ENCODE measurements at places on chromosomes 6 and 20.
A peak's percentile ranks its signal among the peaks of the same experiment; 100 is the strongest.

GRCh38 chr20:48800177-48800576, 27.6 kb downstream of the PREX1 start:
- no peak for DNase-seq

DNA sequence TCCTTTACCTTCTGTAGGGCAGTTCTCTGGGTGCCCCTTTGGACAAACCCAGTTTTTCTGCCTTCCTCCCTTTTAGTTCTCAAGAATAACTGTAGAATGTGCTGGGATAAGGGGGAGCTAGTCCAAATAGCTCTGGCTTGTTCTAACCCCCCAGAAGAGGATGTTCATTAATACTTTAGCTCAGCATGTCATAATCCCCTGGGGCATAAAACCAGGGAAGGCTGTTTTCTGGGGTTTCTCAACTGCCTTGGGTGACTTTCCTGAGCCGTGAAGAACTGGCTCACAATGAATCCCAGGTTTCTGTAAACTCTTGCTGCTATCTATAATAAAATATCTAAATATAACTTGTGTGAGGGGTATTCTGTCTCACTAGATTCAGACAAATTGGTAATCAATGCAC, 44.5 kb upstream of the RNF217 start:
- no peak for DNase-seq

DNA sequence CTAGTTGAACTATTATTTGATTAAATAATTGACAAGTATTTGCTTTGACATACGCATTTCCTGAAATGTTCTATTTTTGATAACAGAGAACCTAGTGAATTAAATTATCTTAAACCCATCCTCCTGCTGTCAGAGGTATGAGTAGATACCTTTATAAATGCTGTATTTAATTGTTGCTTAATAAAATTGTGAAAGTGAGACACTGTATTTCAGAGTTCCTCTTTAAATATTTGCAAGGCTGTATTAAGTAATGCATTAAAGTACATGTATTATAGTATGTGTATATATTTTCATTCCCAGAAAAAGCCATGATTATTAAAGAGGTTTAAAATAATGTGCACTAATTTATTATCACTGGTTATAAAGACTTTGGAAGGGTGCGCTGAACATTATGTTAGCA, 483.8 kb downstream of the TFAP2B start:
- DNase-seq: no peak

DNA sequence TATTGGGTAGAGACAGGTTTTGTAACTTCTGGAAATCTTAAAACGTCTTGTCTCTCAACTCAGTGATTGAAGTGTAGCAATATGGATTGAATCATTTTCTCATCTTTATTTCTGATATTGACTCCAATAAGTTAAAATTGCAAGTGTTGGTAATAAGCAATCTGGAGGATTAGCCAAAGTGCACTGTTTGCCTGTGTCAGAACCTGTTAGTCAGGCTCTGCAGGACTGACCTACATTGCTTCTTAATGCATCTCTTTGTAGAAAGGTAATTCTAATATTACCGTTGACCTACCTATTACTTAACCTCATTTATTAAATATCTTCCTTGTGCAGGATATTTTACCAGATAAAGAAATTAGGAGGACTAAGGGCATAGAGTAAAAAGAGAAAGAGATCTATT, 484.0 kb upstream of the CITED2 start:
- no peak for DNase-seq

GRCh38 chr20:62466806-62467537, 8.8 kb downstream of the GATA5 start:
- DNase-seq: no peak

GRCh38 chr6:140068801-140069200, 694.4 kb upstream of the CITED2 start:
- DNase-seq: peak; percentile 86

GRCh38 chr6:164183556-164184123, 769.1 kb downstream of the QKI start:
- DNase-seq: no peak

DNA sequence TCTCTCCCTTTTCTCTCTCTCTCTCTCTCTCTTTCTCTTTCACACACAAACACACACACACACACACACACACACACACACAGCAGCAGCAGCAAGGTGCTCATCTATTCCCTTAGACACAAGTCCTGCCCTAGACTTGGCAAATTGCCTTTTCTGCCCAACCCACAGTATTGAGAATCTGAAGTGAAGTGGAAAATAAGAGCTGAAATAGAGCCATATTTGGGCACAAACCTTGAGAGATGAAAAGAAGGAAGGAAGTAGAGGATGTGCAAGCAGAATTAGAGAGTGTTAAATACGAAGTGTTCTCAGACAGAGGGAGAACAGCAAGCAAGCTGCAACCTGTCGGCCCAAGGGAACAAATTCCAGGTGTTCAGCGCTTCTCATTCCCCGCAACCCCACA, 557.5 kb upstream of the NOX3 start:
- DNase-seq: peak; percentile 8

DNA sequence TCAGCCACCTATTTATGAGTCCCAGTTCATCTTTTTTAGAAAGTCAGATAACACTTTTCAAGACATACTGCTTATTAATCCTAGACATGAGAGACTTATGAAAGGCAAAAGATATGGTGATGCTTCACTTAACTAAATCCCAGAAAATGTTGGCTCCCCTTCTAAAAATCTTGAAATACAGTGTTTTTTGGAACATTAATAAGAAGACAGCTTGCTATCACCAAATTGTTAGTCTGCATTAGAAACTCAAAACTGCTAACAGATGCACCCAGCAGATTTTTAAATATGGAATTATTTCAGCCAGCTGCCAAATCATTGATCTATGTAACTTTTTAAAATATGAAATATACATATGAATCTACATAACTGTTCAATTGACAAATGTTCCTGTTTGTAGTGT, 108.6 kb upstream of the TIAM2 start:
- DNase-seq: no peak

GRCh38 chr20:63319164-63320040, 26.4 kb downstream of the COL20A1 start:
- DNase-seq: no peak

DNA sequence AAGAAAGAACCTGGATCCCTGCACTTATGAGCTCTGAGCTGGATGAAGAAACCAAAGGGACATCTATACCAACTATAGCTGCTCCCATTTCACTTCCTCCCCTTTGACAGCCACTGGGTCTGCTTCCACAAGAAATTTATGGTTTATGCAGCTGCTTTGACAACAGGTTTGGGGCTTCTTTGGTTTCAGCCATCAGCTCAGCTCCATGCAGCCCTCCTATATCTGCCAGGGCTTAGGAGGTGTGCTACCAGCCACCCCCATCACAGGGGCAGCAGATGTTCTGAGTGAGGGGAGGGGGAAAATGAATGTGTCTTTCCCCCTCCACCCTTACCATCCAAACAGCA, 29.2 kb upstream of the PKHD1 start:
- no peak for DNase-seq

DNA sequence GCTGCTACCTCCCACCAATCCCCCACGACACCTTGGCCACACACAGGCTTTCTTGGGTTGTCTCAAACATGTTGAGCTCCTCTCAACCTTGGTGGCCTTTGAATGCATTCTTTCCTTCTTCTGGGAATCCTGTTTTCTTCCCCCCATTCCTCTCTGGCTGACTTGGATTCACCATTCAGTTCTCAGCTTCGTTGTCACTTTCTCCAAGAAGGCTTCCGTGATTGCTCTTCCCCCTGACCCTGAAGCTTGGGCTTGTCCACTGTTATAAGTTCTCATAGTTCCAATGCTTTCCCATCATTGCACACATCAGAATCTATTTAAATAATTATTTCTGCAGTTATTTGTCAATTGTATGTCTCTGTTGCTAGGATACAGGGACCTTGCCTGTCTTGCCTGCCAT, 64.2 kb downstream of the RBM38 start:
- no peak for DNase-seq

DNA sequence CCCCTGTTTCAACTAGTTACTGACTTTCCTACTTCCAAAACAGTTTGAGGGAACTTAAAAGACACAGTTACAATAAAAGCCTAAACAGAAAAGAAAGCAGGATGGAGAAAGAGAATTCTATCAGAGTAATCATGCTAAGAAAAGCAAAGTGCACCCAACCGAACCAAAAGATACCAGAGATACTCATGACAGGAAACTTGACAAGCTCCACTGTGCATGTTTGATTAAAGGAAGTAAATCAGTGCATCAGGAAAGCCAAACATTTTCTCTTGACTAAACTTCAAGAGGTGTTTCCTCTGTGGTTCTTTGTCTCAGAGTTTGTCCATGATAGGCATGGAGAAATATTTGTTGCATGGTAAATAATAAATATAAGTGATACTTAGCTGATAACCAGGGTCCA, 138.9 kb downstream of the PACRG start:
- no peak for DNase-seq

DNA sequence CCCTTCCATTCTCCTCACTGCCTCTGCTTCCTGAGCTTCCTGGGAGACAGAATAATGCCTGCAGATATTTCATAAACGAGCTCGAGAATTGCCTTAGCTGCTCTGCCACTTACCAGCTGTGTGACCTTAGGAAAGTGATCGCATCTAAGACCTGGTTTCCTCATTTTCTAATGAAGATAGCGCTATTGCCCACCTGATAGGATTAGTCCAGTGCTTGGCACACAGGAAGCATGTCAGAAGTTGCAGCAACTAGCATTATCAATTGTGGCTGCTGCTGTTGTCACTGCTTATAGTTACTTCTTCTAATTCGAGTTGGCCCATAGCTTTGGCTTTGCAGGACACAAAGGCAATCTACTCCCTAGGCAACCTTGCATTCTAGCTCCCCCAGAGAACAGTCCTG, 305.5 kb upstream of the SGK1 start:
- no peak for DNase-seq

- peak; percentile 71 for DNase-seq
Measured at GRCh38 chr20:49768204-49769047, 44.2 kb upstream of the SLC9A8 start.

DNA sequence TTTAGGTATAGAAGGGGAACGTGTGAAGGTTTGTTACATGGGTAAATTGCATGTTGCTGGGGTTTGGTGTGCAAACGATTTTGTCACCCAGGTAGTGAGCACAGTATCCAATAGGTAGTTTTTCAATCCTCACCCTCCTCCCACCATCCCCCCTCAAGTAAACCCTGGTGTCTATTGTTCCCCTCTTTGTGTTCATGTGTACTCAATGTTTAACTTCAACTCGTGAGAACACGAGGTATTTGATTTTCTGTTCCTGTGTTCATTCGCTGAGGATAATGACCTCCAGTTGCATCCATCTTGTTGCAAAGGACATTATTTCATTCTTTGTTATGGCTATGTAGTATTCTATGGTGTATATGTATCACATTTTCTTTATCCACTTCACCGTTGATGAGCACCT, 11.6 kb upstream of the VNN1 start:
- DNase-seq: no peak

DNA sequence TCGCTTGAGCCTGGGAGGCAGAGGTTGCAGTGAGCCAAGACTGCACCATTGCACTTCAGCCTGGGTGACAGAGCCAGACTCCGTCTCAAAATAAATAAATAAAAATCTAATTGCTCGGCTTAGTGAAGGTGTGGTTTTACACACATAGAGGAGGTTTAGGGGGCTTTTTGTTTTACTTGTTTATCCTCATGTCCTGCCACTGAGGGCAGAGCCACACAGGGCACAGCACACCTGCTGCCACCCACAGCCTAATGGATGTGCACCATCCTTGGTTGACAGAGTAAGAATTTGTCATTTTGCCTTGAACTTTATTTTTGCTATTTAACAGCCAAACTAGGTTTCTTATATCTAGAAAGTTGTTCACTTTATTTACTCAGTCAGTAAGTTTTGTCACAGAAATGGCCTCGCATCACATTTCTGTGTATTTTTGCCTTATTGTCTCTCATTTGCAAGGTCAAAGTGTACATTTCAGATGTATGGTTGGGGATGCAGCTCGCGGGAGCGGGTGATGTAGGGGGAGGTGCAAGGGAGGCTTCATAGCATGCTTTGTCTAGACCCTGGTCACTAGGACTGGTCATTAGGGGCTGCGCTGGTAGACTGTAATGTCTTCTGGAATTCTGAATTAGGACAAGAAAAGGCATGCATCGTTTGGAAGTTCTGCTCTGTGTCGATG, 67.8 kb upstream of the NAA20 start:
- DNase-seq: no peak

DNA sequence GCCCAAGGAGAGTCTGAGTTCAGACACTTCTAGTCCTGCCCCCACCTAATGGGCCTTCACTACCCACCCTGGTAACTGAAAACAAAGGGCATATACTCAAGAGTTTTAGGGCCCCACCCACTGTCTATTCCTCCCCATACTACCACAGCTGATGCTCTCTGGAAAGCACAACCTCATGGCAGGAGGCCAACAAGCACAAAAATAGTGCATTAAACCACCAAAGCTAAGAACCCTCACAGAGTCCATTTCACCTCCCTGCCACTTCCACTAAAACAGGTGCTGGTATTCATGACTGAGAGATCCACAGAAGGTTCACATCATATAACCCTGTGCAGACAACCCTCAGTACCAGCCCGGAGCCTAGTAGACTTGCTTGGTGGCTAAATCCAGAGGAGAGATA, 132.1 kb upstream of the ADGRB3 start:
- no peak for DNase-seq

- no peak for DNase-seq
Measured at GRCh38 chr6:51218181-51218580, 399.5 kb downstream of the TFAP2B start.

DNA sequence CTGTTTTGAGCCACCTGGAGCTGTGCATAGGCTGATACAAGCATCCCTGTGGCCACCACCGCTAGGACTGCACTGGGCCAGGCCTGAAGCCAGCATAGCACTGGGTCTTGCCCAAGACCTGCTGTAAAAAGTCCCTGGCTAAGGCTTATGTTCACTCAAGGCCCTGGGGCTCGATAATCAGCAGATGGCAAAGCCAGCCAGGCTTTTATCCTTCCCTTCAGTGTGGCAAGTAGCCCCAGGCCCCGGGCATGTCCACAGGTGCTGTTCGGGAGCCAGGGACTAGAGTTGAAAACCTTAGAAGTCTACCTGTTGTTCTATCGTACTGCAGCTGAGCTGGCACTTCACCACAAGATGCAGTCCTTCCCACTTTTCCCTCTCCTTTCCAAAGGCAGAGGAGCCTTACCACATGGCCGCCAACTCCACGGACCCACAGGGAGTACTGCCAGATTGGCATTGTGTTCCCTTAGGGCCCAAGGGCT, 226.4 kb upstream of the ZNF217 start:
- DNase-seq: no peak

DNA sequence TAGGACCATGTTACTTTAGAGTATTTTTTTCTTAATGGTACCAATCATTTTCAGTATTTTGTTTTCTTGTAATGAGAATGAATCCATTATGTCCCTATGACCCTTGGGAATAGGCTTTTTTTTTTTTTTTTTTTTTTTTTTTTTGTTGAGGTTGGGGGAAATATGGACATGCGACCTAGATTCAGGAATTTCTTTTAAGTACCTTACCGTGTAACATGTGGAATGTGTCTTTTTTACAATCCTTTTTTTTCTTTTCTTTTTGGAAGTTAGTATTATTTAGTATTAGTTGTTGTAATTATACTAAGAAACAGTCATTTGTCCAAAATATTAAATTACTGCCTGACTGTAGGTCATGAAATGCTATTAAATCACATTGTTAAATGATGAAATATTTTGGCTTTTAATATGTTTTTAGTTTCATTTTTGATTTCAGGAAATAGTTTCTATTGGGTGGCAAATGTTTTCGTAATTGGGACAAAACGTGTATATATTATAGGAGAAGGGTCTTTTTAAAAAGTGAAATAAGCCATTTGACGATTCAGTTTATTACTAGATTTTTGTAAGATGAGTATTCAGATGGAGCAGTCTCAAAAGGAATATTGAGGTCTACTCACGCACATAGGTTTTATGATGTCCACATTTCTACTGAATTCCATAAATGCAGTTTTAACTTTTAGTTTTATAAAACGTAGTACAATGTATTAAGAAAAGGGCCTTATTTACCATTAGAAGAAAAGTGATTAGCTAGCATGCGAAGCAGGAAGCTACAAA, 4.9 kb downstream of the ARID1B start:
- DNase-seq: no peak

Measured in fibroblast of skin of scalp (primary cell).